CD8-positive, alpha-beta memory T cell (primary cell): ENCODE measurements at places on chromosomes 4 and X.

GRCh38 chr4:162461952-162462351 is 298.2 kb upstream of the FSTL5 start:
- DNase-seq: no peak

DNA sequence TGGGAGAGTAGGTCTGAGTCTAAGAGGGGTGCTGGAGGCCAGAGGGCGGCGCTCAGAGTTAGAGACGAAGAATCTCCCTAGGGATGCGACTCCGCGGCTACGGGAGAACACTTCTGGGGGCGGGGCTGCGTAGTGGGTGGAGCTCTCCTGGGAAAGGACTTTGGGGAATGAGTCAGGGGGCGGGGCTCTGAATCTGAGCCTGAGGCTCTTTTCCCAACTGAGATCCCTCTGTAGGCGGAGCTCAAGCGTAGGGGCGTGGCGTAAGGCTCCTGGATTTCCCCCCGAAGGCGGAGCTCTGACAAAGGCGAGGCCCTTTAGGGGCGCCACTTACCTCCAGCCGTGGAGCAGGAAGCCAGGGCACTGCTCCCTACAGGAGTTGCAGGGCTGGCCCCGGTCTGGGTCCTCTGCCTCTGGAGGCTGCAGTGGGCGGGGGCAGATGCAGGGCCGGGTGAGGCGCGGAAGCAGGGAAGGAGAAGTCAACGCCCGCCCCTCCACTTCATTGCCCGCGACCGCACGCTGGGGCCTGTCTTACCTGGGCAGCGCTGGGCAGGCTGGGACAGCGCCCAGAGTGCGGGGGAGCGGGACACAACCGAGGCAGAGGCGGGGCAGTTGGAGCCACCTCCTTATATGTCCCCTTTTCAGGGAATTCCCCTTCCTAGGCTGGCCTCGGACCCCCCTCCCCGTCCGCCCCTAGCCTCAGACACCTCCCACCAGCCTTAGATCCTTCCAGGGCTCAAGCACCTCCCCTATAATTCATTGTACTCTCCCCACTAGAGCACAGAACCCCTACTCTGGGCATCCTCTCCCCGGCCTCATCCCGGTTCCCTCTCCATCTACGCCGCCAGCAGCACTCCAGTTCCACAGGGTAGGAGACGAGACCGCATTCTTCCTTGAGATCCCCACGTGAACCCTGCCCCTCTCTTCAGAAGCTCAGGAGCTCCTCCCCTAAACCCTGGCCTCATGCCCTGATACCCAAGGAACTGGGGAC is 1.6 kb downstream of the PRICKLE3 start:
- DNase-seq: peak; percentile 12

DNA sequence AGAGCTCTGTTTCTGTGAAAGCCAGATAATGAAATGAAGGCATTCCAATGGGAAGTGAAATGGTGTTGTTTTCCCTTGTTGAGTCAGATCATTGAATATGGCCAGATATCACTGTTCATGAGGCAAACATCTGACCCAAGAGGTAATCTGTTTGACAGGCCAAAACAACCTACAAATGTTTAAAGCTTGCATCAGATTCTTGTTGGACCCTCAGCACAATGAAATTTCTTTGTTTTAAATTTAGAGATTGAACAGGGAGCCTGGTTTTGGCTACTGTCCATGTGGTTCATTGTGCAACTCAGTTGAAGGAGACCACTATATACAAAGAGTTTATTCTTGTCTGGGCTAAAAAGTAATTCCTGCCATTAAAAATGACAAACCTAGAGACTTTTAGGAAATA is 159.1 kb downstream of the AFF2 start:
- no peak for DNase-seq

DNA sequence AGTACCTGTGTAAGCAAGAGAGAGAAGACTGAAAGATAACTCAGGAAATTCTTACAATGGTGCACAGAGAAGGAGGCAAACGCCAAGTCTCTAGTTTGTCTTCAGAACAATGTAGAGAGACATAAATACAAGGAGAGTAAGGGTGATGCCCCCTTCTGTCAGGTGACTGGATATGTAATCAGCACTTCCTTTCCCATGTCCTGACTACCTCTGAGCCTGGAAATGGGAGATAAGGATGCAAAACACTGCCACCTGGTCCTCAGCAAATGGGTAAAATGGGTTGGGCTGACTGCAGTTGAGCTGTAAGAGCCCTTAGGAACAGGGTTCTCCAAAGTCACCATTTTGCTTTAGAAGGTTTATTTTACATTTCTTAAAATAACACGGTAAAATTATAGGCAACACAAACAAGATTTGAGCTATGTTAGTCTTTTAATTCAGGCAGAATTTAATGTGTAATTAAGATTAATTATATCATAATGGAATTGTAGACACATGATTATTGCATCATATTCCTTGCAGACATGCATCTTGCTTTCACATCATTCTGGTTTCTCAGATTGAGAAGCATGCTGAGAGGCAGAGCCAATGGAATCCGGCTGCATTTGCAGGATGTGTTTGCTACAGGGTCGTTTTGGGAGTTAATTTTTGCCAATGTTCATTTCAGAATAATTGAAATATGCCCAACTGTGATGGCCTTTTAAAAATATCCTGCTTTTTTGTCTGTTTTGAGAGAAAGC is 37.2 kb upstream of the ARX start:
- no peak for DNase-seq

- no peak for DNase-seq
Measured at GRCh38 chr4:187414716-187415115, 580.9 kb upstream of the ZFP42 start.

DNA sequence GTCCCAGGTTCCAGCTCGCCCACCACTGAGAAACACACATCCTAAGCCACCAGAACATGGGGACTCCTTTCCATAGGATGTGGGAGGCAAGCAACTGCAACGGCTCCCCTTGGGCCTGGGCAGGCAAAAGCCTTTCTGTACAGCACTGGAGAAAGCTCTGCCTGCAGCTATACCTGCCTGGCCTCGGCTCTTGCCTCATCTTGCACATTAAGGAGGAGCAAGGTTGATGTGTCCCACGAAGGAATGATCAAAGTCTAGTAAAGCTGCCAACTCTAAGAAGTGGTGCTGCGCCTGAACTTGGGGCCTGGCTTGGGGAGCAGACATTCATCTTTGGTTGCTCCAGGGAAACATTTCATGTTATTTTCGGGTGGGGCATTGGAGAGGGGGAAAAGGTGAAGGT is 19.6 kb downstream of the CCNG2 start:
- DNase-seq: no peak

DNA sequence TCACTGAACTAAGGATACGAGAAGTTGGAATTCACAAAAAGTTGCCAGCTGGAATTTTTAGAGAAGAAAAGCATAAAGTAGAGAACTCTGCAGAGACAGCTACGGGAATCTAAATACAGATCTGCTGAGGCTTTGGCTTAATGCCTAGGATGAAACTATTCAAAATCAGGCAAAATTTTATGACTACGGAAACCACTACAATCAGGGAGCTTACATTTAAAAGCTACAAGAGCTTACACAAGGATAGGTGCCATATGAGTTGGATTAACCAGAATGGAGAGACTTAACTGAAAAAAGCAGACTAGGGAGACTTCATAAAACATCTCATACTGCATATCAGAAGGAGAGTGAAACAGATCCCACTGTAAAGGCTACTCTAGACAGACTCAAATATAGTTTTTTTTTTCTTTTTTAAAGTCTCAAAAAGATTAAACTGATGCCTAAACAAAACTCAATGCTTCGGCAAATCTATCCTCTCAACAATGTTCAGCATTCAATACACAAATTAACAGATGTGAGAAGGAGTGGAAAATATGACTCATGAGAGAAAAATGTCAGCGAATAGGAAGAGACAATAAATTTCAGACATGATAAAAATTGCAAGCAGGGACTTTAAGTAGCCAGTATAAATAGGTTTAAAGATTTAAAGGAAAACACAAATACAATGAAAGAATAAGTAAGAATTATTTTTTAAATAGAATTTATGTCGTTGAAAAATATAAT is 586.1 kb downstream of the FSTL5 start:
- no peak for DNase-seq

DNA sequence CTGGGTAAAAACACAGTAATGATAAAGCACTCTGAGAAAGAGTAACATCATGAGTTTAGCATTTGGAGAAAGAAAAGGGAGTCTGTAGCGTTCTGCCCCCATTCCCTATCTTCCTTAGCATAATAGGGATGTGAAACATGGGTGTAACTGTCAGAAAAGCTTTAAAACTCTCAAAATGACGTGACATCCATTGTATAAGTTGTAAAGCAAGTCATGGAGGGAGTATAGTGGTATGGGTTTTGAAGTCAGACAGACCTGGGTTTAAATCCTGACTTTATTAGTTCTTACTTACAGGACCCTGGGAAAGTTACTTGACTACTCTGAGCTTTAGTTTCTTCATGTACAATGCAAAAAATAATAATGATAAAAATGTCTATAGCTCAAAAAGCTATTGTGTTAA is 17.1 kb downstream of the FBXO8 start:
- no peak for DNase-seq

GRCh38 chr4:120435179-120435578 is 368.5 kb upstream of the MAD2L1 start:
- no peak for DNase-seq

DNA sequence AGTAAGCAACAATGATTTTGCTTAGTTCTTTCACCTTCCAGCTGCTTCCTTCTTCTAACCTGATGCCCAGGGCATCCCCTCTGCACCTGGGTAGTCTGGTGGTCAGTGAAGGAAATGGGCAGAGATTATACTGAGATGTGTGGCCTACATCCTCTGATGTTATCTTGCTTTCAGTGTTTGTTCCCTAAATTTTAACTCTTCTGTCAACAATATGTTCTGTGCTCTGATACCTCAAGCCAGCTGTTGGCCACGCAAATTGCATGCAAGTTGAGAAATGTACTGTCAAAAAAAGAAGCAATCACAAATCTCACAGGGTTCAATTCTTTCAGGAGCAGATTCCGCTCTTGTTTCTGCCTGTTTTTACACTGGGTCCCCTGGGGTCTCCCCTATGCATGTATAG is 73.8 kb downstream of the FBXW7 start:
- DNase-seq: no peak

- no peak for DNase-seq
Measured at GRCh38 chrX:45164995-45165394, 35.7 kb downstream of the DIPK2B start.

GRCh38 chr4:76194325-76194724 is 19.3 kb downstream of the SCARB2 start:
- no peak for DNase-seq

DNA sequence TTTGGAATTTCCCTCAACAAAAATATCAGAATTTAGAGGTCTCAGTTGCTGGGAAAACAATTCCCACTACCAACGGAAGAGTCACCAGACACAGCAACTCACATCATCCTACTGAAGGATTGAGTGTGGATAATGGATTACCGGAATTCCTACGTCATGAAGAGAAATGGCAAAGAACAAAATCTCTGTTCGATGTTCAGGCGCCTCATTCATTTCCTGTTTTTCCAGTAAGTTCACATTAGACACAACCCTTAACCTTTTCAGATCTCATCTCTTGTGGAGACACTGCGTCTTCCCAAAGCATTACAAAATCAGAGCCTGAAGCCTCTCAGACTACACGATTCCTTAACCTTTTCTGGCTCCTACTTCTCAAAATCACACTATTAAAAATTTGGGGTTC is 58.5 kb upstream of the CPEB2 start:
- DNase-seq: no peak

DNA sequence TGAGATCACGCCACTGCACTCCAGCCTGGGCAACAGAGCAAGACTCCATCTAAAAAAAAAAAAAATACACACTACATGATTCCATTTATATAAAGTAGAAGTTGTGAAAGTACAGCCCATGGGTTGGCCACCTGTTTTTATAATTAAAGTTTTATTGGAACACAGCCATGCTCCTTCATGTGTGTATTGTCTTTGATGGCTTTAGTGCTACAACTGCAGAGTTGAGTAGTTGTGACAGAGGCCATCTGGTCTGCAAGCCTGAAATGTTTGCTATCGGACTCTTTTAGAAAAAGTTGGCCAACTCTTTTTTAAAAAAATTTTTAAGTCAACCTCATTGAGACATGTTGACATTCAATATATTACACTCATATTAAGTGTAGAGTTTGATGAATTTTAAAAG is 41.2 kb upstream of the DUSP21 start:
- no peak for DNase-seq

- no peak for DNase-seq
Measured at GRCh38 chrX:41708486-41708885, 15.5 kb upstream of the GPR82 start.

DNA sequence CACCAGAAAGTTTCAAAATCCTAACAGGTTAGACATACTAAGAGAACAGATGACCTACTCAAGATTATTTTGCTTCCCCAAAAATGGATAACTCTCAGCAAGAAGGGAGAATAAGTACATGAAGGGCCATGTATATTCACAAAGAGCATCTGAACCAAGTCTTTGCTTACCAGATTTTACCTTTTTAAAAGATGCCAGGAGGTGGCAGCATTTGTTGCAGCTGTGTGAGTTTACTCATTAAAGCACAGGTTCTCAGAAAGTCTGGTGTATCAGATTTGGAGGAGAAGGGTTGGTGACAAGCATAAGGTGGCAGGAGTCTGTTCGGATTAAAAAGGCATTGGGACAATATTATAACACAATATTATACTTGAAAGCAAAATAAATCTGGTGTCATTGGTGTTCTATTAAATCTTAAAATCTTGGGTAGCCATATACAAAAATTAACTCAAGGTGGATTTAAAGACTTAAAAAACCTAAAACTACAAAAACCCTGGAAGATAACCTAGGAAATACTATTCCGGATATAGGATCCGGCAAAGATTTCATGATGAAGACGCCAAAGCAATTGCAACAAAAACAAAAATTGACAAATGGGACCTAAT is 51.3 kb upstream of the NFKB1 start:
- DNase-seq: peak; percentile 7

DNA sequence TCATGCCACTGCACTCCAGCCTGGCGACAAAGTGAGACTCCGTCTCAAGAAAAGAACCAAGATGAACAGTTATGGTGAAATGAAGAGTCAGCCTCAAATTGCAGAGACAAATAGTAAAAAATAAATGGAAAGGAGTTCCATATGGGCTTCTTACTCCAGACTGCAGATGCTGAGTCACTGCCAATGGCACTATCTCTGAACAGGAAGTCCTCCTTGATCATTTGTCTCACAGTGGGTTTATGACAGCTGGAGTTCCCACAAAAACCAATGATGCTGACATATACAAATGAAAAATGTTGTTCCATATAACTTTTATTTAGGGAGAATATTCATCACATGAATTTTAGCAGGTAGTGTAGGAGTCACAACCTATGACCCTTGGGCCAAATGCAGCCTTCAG is 631.6 kb downstream of the PCDH18 start:
- DNase-seq: no peak

DNA sequence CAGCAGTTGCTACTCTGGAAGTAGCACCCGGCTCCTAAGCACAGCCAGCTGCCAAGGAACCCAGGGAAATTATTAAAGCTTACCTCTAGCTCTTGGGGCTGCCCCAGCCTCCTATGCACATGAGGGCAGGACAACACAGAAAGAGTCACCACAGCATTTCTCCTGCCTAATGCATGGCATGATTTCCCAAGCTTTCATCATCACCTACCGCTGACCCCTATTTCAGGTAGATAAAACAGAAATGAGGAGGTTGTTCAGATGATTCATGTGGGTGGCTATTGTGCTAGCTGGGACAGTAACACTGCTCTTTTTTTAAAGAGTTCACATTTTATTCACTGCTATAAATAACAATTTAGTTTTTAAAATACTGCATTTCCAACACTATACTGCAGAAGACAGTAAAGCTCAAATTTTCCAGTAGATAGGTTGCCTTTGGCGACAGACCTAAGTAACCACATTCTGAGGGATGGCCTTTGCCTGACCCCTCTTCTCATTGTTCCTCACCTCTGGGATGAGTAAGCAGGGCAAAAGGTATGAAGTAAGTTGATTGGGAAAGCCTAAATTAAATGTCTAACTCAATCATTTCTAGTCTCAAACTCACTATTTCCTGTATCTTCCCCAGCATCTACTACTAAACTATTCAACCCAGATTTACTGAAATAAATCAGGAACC is 16.7 kb downstream of the CASK start:
- DNase-seq: no peak
